Glomerular endothelial cell (primary cell): ENCODE measurements at places on chromosomes 4 and X.
A peak's percentile ranks its signal among the peaks of the same experiment; 100 is the strongest.

DNA sequence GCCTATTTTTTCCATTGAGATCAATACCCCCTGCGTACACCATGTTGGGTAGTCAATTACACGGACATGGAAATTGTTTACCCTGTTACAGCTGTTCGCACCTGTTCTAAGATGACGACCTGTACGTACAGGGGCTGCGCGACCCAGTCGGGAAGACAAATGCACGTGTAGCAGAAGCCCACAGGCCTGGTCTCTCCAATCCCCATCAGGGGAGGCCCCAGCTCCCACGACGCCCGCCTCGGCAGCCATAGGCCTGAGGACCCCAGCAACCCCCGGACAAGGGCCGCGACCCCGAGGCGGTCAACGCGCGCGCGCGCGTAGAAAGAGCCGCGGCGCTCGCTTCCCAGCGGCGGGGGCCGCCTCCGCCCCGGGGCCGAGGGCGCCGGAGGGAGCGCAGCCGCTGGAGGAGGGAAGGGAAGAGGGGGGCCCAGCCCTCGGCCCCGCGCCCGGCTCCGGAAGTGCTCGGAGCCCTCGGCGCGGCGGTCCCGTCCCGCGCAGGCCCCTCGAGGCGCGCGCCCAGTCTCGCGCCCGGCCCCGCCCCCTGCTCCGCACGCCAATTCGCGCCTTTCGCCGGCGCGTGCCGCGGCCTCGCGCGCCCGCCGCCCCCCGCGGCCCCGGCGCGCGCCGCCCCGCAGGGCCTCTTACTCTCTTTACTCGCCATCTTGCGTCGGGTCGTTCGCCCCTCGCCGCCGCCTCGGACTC, 618 bp downstream of the RBBP7 start:
- no peak for DNase-seq

- no peak for DNase-seq
Observed at GRCh38 chr4:114028071-114028470, 48.6 kb upstream of the ARSJ start.

DNA sequence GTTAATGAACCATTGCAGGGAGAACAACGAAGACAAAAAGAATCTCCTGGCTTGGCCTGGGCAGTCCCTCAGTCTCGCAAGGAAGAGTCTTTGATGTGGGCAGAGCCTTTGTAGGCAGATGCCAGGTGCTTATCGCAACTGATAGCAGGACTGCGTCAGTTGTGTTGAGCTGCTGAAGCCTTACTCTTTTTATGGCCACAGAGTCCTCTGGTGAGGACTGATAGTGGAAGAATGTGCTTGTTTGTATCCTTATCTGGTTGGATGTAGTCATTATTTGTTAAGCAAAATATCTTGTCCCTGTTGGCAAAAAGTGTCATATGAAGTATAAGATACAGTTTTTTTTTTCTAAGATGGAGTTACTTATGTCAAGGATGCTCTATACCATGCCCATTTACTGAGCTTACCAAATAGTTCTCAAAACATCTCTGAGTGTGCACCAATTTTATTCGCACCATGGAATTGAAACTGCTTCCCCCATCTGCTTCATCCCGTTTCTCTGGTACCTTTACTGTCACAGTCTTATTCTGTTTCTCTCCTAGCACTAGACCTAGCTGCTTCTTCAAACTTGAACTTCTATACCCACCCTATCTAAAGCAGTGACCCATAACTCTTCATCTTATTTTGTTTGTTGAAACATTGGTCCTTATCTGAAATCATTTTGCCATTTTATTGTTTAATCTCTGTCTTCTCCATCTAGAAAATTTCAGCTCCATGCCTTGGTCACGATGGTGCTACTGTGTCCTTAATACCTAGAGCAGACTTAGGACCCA, 47.0 kb upstream of the SPRY1 start:
- DNase-seq: no peak

- DNase-seq: no peak
Observed at GRCh38 chrX:2550328-2551020, 49.7 kb upstream of the DHRSX start.

DNA sequence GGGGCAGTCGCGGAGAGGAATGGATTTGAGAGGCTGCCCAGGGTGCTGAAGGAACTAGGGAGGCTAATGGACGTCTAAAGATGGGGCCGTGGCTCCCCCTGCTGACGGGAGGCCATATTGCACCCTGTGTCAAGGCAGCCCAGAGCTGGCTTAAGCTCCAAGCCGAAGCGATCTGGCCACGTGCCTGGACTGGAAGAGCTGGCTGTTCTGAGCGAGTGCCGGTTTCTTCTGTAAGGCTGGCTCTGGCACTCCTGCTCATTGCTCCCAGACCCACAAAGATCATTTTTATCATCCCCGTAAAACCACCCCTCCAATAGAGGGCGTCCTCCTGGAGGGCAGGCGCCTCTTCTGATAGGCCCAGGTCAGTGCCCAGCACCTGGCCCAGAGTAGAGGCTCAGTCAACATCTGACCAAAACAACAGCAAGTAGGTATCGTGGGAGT, 5.6 kb downstream of the PNCK start:
- DNase-seq: peak; percentile 23

GRCh38 chr4:2363056-2363721, 55.3 kb downstream of the ZFYVE28 start:
- no peak for DNase-seq

- no peak for DNase-seq
Observed at GRCh38 chr4:83109480-83110222, 4.9 kb downstream of the PLAC8 start.

DNA sequence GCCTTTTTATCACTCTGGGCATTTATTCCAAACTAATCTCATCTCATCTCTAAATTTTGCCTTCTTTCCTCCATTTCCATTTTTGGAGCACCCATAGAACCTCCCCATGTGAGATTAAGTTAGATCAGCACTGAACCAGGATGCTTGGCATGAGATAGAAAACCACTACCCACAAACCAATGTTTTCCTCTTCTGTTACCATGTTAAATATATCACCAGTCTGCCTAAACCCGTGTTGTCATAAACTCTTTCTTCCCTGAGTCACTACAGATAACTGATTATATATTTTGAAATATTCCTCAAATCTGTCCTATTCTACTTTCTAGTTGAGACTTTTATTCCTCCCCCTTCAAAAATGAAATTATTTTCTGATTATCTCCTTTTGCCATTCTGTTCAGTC, 37.6 kb downstream of the GABRB1 start:
- no peak for DNase-seq

GRCh38 chrX:151704041-151704663, 8.9 kb downstream of the PRRG3 start:
- DNase-seq: no peak

DNA sequence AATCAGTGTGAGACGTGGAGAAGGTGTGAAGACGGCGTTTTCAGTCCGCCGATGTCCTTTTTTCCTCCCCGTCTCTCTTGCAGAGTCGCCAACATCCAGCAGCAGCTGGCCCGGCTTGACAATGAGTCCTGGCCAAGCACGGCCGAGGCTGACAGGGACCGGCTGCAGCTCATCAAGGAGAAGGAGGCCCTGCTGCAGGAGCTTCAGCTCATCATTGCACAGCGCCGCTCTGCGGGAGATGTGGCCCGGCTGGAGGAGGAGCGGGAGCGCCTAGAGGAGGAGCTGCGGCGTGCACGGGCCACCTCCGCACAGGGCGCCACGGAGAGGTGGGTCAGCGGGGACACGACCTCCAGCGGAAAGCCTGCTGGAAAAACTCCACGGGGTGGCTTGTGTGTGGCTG, 47.1 kb upstream of the CLCN4 start:
- DNase-seq: no peak

- no peak for DNase-seq
Observed at GRCh38 chr4:31923634-31924033, 1203.5 kb downstream of the PCDH7 start.

GRCh38 chrX:8484360-8484949, 19.8 kb downstream of the VCX3B start:
- DNase-seq: no peak

DNA sequence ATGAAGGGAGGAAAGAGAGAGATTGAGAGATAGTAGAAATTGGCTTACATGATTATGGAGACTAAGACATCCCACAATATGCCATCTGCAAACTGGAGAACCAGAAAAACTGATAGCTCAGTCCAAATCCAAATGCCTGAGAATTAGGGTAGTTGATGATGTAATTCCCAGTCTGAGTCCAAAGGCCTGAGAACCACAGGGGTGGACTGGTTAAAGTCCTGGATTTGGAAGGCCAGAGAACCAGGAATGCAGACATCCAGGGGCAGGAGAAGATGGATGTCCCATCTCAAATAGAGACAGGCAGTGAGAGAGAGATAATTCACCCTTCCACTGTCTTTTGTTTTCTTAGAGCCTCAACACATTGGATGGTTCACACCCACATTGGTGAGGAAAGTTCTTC, 345.7 kb upstream of the SPANXN4 start:
- no peak for DNase-seq
